Mucosa of descending colon (tissue), 3 donors: ENCODE measurements at places on chromosomes 11 and 22. TPM values are rescaled to one million over a fixed set of nuclear protein-coding genes. Genes with fewer than 3 reads are reported as not detected.
A peak's percentile ranks its signal among the peaks of the same experiment; 100 is the strongest.

Gene NXPE1
- total RNA-seq: 414 TPM

Gene PIK3C2A
- total RNA-seq: 49.3 TPM

Gene OR11H1
- total RNA-seq: not detected

Gene KCNJ5
- total RNA-seq: 0.48 TPM

DNA sequence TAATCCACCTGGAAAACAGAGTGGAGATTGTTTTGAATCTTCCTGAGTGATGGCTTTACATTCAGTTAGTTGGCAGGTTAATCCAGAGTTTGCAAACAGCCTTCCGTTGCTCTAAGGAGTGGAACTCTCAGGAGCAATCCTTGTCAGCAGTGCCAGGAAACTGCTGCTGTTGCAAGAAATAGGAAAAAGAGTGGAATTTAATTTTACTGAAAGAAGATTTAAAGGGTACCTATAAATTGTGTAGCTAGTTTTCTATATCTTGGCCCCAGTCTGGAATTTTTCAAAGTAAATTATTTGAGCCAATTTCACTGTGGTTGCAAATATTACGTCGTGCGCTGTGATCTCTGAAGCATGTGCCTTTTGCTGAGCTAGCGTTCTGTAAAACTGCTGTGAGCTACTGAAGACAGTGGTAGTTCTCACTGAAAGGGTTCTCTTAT is 55.5 kb upstream of the SLC5A12 start:
- DNase-seq: no peak

DNA sequence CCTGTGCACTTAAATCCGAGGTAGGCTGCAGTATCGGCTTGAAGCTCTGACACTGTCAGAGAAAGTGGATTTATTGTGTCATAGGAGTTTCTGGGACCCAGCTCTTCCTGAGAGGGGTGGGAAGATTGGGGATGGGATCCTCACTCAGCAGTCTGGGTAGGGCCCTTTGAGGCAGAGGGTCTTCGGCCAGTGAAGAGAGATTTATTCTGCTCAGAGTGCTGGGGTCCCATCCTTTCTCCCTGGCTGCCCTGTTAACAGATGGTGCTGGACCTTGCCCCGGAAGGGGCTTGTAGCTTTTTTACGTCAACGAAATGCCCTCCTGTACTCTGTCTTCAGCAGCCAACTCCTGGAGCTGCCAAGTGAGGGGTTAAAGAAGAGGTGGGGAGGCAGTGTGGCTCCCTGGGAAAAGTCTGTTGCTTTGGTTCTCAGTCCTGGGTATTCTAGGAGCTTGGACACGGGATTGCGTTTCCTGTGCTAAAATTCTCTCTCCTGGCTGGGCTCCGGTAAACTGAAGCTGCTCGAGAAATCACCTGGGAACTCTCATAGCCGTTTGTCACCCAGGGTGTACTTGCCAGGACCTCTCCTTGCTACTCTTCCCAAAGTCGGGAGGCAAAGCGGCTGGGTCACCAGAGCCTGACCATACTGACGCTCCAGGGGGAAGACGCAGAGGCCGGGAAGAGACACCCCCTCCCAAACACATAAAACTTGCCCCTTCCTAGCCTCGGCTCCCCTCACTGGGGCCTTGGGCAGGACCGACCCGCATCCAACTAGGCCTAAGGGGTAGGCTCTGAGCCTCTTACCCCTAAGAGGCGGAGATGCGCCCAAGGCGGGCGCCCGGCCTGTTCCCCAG is 806 bp upstream of the SMDT1 start:
- DNase-seq: no peak

GRCh38 chr11:33162831-33163230 is 1.6 kb upstream of the CSTF3 start:
- no peak for DNase-seq

GRCh38 chr11:71240865-71241691 is 11.3 kb downstream of the SHANK2 start:
- no peak for DNase-seq

DNA sequence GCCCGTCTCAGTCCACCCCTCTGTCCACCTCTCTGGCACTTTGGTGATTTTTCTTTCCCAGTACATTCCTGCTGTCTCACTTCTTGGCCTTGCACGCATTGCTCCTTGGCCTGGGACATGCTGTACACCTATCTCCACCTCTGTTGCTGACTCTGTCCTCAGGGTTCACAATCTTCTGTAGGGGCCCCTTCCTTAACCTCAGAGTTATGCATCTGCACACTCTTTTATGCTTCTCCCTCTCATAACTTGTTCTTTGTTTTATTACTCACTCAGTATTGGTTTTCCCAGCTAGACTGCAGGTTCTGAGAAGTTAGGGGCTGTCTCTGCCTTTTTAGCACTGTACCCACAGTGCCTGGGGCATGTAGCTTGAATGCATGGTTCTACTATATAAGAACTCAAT is 139.1 kb upstream of the MTMR2 start:
- DNase-seq: no peak

DNA sequence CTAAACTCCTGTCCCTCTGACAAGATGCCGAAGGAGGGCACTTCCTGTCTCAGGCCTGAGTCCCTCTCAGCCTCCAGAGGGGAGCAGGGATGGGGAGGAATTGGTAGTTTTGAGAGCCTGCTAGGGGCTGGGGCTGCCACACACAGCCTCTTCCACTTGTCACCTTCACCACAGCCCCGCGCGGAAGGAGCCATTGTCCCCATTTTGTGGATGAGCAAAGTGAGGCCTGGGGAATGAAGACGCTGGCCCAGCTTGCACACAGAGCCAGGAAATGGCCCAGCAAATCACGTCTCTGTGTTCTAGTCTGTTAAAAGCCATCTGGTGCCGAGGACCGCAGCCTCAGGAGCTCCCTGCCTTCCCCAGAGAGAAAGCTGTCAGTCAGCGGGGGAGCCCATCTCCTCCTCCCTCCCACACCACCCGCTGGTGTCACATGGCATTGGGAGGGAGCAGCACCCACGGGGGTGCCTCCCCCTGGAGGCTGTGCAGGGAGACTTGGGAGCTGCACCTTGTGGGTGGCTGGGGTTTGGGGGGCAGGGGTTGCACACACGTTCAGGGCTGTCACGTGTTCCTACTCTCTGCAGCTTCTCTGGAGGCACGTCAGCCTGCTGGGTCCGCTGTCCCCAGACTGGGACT is 34.6 kb downstream of the RASD2 start:
- DNase-seq: no peak

GRCh38 chr11:11722861-11723260 is 101.1 kb upstream of the GALNT18 start:
- no peak for DNase-seq

GRCh38 chr11:120338107-120338933 is 2.1 kb downstream of the ARHGEF12 start:
- no peak for DNase-seq

DNA sequence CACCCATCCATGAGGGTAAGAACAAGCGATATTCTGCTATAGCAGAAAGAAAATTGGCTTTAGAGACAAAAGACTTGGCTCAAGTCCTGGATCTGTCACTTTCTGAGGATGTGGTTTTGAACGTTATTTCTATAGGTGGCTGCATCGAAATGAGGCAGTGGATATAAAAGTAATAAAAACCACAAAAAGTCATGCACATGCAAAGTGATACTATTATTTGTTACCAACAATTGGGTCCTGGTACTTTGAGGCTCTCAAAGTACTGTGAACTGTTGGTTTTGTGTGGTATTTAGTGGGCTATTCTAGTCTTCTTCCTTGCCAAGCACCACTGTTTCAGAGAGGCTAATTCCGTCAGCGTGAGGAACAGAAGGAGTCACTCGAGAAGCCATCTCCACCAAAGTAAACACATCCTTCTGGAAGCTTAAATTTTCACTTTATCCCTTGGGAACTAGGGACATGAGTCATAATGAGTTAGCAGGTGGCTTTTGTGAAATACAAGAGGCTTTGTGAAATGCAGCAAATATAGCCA is 13.1 kb downstream of the UBASH3B start:
- no peak for DNase-seq

GRCh38 chr22:21582801-21583740 is 15.6 kb downstream of the UBE2L3 start:
- DNase-seq: no peak

DNA sequence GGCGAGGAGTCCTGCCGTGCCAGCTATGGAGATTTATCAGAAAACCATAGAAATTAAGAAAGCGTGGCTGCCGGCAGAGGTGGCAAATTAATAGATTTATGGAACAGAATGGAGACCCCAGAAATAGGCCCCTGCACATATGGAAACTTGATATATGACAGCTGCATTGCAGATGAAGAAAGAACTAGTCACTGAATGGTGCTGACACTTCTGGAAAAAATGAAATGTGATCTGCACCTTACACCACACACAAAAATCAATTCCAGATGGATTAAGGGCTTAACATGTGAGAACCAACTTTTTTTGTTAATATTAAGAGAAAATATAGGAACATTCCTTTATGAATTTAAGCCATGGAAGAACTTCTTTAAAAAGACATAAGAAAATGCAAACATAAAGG is 40.3 kb upstream of the TSKU start:
- DNase-seq: no peak

- no peak for DNase-seq
These were observed 71.4 kb upstream of the B3GNT6 start for GRCh38 chr11:76962583-76963416.

DNA sequence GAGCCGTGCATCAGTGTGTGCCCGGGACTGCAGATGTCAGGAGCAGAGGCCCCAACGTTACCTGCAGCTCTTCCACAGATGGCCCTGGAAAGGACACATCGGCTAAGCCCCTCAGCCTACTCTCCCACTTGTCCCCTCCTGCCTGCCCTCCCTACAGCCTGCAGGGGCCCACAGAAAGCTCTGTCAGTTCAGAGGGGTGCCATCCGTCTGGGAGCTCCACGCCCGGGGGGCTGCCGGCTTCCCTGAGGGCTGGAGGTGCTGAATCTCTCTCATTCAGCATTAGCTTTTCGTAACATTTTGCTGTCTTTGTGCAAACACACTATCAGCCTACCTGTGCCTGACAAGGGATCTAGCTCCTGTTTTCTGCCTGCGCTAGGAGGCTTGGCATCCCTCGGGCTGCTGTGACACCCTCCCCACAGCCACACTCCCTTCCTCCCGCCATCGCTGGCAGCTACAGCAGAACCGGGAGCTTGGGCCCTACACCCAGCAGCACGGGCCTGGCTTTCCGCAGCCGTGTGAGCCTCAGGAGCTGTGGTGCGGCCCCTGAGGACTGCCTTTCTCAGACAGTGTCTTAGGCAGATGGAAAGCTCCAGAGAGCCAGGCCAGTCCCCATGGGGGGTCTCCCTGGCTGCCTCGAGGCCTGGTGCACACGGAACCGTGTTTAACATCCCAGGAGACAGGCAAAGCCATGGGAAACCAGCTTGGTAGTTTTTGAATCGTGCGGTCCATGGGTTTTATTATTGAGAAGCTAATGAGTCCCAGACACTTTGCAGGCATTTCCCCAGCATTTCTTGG is 198.3 kb upstream of the B3GAT1 start:
- no peak for DNase-seq

GRCh38 chr11:789943-790342 is at the start of gene CEND1:
CEND1 (minus strand) TSS chr11:790090; CDS start chr11:788576, 1,514 bp downstream.
- DNase-seq: peak; percentile 57

DNA sequence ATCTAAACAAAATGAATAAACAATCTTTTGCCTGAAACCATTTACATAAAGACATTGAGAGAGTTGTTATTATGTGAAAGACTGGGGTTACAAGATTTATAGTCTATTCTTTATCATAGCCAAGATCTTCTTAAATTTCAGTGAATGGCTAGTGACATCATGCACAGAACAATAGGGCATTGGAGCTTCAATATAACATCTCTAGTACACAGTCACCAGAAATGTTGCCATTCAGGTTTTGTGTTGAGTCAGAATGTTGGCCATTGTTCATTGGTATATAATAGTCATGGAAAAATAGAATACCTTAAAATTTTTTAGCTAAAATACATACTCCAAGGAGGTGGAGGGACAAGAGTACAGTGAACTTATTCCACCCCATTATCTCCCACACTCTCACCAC is 44.3 kb downstream of the SLC5A12 start:
- no peak for DNase-seq

- DNase-seq: no peak
These were observed 10.9 kb upstream of the TSKU start for GRCh38 chr11:76772100-76772782.

DNA sequence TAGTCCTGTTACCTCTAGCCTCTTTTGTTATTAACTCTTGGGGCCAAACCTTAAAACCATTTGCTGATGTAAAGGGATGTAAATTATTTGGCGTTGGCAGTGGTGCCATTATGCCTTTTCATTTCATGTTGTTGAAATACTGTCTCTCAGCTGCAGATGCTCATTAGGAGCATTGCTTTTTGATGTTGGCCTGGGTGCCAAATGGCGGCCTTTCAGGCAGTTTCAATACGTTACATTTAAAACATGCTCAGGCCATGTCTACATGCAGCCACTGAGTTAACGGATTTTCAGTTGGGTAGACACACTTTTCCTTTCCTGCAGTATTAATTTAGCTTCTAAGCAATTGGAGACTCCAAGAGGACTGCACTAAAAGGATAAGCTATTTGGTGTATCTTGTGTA is 5.3 kb downstream of the NCAM1 start:
- DNase-seq: no peak

DNA sequence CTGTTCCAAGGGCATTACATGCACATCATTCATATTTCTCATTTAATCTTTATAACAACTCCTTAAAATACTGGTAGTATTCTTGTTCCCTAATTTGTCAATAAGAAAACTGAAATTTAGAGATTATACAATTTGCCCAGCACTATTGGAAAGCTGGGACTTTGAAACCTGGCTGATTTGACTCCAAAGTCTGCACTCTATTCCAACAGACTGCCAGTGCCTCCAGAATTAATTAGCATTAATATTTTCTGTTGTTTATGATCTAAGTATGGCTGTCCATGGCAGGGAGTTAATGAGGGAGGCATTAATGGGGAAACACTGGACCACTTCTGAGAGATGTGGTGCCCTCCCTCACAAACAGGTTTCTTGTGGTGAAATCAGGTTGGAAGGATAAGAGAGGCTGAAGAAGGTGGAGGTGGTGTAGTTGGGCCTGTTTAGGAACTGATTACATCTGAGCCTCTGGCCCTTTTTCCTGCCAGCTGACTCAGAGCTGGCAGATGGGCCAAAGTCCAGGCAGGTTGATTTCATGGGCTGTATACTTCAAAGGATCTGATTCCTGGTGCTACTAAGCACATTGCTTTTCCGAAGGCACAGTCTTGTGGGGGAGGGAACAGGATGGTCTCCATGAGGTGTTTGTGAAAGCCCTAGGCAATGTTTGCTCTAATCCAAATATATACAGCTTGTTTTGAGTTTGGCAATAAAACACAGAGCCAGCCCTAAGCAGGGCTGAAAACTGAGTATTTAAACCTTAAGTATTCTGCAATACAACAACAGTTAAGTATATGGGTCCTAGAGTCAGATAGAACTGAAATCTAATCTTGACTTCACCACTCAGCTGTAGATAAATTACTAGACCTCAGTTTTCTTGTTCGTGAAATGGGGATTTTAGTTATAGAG is 21.0 kb upstream of the RAB30 start:
- no peak for DNase-seq

DNA sequence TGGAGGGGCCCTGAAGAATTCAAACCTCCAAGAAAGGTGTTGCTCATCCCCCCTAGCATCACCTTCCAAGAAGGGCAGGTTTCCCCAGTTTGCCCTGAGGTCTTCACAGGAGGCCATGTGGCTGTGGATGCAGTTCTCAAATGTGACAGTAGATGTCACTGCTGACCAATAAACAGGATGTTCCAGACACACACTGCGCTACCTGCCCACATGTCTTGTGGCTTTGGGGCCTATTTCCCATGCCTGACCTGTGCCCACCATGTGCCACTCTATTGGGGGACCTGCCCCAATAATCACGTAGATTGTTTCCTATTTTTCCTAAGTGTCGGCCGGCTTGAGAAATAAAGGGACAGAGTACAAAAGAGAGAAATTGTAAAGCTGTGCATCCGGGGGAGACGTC is 4.5 kb downstream of the GSTT2 start:
- no peak for DNase-seq
